ENCODE measurements at places on chromosomes 4 and X.

DNA sequence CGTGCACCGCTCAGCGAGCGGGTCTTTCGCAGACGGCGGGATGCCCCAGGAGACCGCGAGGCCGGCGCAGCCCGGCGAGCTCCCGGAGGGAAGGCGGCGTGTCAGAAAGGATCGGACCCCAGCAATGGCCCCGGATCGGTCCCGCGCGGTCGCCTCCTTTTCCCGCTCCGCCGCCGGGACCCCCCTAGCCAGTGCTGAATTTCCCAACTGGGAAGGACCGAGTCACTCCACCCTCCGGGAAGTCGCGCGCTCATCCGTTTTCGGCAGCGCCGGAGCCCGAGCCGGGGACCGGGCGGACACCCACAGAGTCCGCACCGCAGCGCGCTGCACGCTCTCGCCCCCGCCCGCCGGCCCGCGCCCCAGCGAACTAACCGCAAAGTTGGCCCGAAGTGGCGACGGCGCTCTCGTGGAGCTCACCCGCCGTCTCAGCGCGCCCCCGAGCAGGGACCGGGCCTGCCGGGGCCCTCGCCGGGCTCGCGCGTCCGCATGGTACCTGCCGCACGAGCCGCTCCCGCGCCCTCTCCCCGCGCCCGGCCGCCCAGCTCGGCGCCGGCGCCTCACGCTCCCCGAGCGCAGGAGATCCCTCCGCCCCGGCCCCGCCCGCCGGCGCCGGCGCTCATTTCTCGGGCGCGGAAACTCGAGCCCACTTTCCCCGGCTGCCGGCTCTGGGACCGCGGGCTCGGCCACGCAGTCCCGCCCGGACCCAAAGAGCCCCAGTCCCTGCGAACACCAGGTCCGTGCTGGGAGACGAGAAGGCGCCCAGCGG, at the start of gene FAT1:
Gene FAT1, minus strand, starts transcription at position 565 of the 766 bp plus-strand sequence. CDS start 14,029 bp downstream, outside the sequence.
- DNase-seq = peak; percentile 76

DNA sequence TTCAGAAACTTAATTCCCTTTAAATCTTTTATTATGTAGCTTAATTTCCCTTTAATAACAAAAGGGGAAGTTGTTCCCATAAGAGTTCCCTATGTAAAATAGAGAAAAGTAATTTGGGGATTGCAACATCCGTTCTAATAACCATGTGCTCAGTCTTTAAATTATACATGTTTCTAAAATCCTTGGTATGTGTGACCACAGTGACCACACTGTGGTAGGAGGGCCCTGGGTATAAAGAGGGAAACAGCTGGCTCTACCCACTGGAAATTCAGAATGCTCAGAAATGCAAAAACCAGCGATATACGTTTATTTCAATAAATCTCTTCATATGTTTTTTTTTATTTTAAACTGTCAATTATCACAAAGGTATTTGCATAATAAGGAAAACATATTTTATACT, 219.1 kb downstream of the FGF13 start:
- DNase-seq = no peak

- no peak for DNase-seq
Measured at GRCh38 chr4:72842323-72842722, 227.2 kb downstream of the COX18 start.

DNA sequence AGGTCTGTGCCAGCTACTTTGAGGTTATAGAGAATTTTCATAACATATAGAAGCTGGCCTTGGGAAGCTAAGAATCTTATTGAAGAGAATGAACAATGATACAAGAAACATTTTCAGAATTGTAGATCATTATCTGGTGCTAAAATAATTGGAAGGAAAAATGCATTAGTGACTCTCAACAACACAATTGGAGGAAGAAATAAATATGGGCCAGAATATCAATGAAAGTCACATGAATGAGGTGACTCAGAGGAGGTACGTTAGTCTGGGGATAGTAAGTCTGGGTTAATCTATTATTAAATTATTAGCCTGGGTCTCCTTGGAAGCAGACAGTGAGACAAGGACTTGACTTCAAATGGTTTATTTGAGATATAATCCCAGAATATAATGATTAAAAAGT, 529.3 kb upstream of the SLIT2 start:
- no peak for DNase-seq

- DNase-seq = no peak
Measured at GRCh38 chrX:151537572-151537971, 25.9 kb upstream of the PASD1 start.

- DNase-seq = no peak
Measured at GRCh38 chrX:69257499-69258127, 92.4 kb upstream of the PJA1 start.

DNA sequence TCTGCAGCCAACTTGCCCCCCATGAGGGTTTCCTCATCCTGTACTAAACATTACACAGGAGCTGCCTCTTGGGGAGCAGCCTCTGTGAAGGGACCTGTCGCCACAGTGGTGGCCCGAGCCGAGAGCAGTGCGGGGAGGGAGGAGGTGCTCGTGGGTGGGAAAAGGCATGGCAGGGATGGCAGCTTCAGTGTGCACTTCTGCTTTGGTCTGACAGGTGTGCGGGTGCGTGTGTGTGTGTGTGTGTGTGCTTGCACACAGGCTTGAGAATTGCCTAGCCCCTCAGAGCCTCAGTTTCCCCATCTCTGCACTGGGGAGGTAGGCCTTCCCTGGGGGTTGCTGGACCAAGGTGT, 3.9 kb downstream of the SH3TC1 start:
- no peak for DNase-seq

DNA sequence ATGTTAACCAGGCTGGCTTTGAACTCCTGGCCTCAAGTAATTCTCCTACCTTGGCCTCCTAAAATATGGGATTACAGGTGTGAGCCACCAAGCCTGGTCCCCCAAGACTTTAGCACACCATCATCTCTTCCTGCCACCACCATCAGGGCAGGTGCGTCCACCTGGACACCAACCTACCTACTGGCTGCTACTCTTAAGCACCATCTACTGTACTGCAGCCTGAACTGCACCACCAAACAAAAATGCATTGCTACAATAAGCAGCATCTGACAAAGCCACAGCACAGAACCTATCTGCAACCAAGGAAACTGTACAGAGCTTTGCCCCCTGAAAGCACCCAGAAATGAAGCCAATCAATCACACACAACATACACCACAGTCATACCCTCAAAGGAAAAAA, 139.7 kb downstream of the EFHC2 start:
- DNase-seq = no peak

DNA sequence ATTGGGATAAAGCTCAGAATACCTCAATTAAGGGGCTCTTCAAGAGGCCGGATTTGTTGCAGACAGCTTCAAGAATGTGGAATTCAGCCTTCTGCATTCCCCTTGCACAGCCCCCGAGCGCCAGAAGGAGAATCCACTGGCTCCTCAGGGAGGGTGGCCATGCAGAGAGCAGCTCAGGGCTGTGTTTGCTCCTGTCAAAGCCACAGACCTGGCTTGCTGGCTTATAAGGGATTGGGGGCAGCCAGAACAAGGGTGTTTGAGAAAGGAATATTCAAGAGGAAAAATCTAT, 36.8 kb downstream of the ING2 start:
- DNase-seq = no peak

- no peak for DNase-seq
Measured at GRCh38 chrX:103789004-103789403, 12.4 kb downstream of the PLP1 start.

DNA sequence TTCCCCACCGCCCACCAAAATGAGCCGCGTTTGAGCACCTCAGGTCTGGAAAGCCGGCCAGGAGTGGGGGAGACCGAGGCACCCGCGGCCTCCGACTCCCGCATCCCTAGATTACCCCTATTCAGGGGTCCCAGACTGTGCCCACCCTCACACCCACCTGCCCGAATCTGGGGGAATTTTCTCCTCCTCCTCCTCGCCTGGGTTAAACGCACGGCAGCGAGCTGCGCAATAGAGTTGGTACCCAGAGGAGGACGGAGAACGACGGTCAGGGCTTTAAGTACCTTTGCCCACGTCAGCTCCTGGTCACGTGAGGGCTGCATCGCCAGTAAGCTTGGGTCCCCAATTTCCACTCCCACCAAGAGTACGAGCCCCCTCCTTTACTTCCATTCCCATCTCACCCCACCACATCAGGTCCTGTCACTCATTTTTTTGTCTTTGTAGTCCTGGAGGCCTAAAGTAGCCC, at the start of gene ARMCX2:
Gene ARMCX2, minus strand, starts transcription at position 250 of the 463 bp plus-strand sequence. CDS start 2,262 bp downstream, outside the sequence.
- DNase-seq = peak; percentile 44

DNA sequence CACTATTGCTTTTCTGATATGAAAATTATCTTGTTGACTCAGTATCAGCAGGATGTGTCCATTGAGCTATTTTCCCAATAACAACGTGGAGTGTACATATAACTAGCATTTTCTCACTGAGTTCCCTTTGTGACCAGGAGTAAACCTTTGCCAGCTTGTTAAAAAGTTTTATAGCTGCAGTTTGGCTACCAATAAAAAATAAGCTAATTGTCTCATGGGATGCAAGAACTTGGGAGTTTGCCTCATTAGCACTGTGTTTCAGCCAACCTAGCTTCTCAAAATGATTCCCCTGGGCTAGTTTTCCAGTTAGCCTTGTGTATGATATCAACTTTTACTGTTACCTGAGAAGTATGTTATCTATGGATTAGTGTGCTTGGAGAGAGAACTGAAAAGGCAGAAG, 24.9 kb upstream of the ANXA5 start:
- no peak for DNase-seq

DNA sequence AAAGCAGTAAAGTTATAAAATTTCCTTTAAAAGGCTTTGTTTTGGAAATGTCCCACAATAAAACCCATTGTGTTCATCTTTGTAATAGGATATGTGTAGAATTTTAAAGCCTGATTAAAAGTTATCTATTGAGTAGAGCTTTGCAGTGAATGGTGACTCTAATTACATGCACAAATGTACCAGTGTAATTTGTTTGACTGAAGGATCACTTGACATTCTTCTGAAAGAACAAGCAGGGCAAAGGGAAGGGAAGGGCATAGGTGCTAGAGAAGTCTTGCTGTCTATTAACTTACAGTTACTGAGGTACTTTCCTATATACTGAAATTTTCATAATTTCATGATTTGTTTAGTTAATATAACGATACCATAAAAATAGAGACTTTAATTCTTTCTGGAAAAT, 70.8 kb downstream of the STIM2 start:
- DNase-seq = no peak

- DNase-seq = no peak
Measured at GRCh38 chrX:21708116-21708515, 49.8 kb downstream of the SMPX start.

DNA sequence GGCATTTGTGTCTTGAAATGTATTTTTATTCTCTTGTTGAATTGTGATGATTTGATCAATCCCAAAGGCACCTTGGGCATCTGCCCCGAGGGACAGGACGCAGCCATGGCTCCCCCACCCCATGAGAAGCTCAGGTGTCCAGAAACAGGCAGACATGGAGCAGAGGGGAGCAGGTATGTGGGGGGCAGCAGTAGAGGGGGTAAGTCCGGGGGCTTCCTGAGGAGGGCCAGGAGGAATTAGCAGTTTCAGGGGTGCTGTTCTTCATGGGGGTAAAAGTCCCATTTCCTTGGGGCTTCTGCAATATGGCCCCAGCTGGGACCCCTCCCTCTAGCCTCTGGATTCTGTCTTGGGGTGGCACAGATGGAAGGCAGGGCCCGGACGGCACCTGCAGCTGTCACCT, 67.0 kb upstream of the HMX1 start:
- DNase-seq = no peak

DNA sequence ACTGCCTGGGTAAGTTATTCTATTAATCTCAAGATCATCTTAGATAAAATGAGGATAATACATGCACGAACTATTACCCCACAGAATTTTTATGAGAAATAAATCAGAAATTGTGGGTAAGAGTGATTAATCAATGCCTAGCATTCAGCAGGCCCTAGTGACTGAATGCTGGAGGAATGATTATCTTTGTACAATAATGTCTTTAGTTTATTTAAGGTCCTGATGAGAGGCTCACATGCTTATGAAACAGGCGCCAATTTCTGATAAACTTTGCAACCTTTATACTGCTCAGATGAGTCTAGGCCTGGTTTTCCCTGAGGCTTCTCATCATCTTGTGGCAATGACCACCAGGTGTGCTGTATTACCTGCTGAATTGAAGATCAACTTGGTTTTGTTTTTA, 27.8 kb upstream of the BMP2K start:
- no peak for DNase-seq

DNA sequence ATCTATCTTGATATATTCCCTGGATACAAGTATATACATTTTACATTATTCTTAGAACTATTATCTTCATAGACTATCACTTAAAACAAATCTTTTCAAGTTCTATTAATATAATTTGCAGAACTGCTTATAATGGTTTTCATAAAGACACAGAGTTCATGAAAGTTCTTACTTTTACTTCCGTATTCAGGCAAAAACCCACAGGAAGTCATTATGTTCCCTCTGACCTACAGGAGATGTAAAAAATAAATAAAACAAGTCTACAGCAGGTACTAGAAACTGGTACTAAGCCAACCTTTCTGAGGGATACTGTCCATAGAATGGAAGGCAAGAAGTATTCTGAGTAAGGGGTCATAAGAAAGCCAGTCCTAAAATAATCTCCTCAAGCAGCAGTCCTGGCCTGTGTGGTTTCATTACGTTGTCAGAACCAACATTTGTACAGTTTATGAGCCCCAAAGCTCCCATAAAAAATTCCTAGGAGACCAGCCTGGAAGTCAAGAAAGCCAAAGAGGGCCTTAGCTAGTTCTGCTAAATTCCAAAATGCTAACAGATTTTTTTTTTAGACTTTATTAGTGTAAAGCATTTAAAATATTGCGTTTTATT, 68.6 kb downstream of the CAMK2D start:
- no peak for DNase-seq

DNA sequence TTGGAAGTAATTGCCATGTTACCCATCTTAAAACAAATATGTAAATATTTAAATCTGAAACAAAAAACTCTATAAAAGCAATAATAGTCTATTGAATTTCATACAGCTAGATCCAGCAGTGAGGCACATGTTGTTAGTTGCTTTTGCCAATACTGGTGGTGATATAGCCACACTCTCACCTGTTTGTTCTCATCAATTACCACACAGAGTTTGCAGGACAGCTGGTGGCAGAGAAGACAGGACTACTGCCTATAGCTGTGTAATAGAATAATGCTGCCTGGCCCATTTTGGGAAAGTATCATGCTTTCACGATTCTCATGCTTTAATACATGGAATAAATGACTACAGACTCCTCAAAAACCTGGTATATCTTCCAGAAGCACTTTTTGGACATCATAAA, 3.7 kb upstream of the PRR32 start:
- DNase-seq = no peak

DNA sequence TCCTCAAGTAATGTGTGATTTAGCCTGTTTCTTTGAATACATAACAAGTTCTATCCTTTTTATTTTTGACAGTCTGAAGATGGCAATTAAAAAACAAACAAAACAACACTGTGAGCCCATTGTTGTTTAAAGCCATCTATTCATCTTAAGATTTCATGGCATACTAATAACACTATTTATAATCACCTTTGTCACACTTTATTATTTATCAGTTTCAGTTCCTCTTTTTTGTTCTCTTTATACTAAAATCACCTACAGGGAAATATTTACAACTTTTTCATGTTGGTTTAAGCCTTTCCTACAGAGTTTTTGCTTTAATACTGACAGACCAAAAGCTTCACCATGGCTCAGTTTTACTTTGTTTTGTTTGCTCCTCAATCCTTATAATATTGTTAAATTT, 247.4 kb upstream of the CTSO start:
- no peak for DNase-seq

- DNase-seq = peak; percentile 63
Measured at GRCh38 chr4:153514001-153514526, 47.9 kb downstream of the TMEM131L start.
